ENCODE measurements at places on chromosomes 2 and 18.

DNA sequence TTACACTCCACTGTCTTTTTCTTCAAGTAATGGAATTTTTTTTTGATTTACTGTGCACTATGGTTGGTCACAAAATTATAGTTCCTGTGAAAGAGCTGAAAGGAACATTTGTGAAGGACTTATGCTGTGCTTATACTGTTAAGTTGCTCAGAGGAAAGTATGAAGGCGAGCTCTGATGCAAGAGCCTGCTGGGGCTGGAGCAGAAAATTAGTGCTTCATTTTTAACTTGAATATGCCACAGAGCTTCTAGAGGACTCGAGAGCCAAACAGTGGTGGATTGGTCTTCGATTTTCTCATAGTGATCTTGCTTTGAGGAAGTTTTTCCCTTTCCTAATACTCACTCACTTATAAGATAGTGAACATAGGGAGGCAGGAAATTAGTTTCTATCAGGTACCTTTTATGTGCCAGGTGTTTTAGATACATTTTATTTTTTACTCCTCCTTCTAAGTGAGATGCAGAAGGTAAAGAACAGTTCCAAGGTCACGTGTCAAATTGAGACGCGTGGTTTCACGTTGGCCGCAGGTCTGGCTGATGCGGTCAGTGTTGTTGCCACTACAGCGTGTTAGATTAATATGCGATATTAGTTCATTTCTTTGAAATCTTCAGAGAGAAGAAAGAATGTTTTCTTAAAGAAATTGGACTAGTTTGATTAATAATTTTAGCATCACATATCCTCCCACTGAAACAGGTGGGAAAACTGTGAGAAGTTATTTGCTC is 20.2 kb downstream of the GATA6 start:
- DNase-seq = no peak

GRCh38 chr2:193303464-193303863 is 1108.7 kb upstream of the TMEFF2 start:
- no peak for DNase-seq

- no peak for DNase-seq
These were observed 142.7 kb downstream of the ADCYAP1 start for GRCh38 chr18:1047406-1047805.

- DNase-seq = no peak
These were observed 497 bp downstream of the DSC3 start for GRCh38 chr18:31042084-31042405.

- DNase-seq = no peak
These were observed 342.7 kb downstream of the CPS1 start for GRCh38 chr2:210899131-210899530.

Measured in stimulated activated CD8-positive, alpha-beta memory T cell treated with anti-CD3 and anti-CD28 coated beads, Interleukin-7, amount 100 ng/mL, for 24 hours (primary cell).